GM03348 (cell line): ENCODE measurements at places on chromosomes 4 and X.
A peak's percentile ranks its signal among the peaks of the same experiment; 100 is the strongest.

DNA sequence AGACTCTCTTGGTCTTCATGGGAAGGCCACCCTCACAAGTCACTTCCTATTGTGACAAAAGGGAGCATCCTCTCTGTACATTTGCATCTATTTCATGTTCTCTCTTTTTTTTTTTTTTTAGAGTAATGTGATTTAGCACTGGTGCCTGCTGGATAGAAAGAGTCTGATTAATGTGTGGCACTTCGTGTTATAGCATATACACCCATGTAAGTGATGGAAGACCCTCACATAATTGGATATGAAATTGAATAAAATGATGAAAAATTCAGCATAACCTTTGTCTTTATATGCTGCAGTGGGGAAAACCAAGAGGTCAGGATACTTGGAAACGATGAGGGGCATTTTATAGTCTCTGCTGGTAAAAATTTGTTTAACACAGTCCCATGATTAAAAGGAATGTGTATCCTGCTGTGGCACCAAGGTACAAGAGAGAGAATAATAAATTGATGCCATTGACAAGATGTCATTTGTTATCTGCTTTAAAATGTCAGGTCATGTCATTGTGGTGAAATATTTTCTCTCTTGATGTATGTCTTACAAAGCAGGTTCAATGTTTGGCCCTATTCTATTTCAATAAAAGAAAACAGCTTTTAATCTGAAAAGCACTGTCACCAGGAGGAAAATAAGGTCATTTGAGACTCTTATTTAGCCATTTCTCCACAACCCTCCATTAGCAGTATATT, 1115.4 kb downstream of the STPG2 start:
- no peak for DNase-seq

GRCh38 chrX:39898147-39898546, 199.6 kb downstream of the BCOR start:
- DNase-seq = no peak

DNA sequence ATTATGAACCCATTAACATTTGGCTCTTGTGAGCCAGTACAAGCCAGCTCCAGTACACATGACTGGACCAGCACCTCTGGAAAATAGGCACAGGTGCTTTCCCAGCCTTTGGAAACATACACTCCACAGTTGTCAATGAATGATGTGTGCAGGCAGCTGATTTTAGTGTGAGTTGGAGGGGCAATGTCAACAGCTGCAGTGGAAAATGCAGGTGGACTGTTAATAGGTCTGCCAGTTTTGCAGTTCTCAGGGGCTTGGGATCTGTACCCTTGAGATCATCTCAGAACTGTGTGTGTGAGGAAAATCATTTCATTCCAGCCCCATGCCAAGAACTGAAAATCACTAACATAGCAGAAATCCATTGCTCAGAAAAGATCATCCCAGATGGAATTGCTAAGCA, 81.7 kb upstream of the CHRDL1 start:
- DNase-seq = no peak

DNA sequence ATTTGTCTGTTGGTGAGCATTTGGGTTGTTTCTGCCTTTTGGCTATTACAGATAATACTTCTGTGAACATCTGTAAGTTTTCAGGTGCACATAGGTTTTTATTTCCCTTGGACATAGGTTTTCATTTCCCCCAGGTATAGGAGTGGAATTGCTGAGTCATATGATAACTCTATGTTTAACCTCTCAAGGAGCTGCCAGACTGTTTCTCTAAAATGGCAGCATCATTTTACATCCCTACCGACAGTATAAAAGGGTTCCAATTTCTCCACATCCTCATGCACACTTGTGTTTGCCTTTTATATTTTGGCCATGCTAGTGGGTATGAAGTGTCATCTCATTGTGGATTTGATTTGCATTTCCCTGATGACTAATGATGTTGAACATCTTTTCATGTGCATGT, 53.5 kb downstream of the TMEM164 start:
- DNase-seq = no peak

DNA sequence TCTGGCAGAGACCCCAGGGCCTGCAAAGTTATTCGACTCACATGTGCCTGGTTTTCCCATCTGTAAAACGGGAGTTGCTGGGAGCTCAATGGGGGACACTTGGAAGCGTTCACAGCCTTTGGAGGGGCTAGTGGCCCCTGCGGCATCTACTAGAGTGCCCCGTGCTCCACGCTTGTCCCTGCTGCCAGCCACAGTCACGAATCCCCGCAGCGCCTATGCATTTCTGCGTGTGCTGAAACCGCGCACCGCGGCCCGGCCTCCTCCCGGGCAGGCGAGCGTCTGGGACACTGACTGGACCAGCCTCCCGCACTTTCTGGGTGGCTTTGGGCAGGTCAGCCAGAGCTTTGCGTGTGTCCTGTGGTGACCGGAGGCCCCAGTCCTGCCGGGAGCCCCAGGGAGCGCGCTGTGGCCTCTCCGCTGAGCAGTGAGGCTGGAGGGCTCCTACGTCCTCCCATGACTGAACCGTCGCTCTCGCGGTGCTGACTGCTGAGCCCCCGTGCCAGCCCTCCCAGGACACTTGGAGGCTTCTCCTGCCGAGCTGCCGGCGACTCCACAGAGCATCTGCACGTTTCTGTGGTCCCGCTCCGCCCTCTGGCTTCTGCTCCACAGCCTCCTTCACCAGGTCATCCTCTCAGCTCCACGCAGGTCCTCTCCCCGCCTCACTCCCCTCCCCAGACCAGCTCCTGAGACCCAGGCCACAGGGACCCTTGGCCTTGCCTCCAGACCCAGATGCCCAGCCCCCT, 36.3 kb downstream of the PIGG start:
- no peak for DNase-seq

DNA sequence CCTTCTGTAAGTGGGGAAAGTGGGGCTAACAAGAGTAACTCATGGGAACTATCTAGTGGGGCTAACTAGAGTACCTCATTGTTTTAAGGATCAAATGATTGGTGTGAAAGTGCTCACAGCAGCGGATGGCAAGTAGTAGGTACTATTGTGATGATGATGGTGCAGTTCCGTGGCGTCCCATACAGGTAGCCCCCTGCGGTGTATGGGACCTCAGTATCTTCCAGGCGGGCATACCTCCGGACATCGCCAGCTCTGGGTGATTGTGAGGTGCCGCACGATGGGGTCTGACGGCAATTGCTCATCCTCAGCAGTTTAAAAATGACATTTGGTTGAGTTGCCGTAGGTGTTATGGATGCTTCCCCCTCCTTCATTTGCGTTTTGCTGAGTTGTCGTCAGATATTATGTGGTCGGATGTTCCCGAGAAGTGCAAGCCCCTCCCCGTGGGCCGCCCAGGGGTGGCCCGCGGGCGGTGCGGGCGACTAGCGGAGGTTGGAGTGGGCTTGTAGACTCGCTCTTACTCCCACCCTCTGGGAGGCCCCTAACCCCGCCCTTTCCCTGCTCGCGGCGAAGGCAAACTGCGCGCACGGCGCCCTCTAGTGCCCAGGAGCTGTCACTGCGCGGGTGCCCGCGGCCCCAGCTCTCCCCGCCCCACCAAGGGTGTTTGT, 18.3 kb upstream of the GPR101 start:
- DNase-seq = peak; percentile 79

DNA sequence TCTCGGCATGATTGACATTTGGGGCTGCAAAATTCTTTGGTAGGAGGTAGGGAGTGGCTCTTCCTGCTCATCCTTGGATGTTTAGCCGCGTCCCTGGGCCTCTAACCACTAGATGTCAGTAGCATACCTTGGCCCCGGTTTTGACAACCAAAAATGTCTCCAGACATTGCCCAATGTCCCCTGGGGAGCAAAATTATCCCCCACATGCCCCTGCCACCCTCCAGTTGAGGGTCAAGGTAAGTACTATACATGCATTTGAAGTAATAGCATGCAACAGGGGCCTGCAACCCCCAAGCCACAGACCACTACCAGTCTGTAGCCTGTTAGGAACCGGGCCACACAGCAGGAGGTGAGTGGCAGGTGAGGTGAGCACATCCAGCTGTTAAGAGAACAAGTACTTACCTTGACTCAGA, 17.6 kb upstream of the KIAA1210 start:
- DNase-seq = peak; percentile 36

GRCh38 chr4:122827258-122827878, 737 bp downstream of the FGF2 start:
- DNase-seq = peak; percentile 75

- no peak for DNase-seq
Measured at GRCh38 chr4:17437396-17437795, 74.5 kb downstream of the QDPR start.

DNA sequence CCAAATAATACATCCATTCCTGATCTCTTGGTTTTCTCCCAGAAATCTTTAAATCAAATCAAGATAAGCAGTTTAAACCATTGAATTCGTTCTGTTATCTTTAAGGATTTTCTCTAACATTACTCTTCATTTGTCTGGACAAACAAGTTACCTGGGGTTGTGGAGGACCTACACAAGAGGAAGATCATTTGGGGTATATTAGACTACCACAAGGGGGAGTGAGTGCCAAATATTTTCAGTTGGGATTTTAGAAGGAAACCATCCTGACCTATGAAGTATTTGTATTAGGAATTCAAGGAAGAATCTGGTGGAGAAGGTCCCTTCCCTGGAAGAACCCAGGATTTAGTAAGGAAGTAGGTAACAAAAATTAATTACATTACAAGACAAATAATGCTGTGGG, 12.0 kb upstream of the DCHS2 start:
- peak; percentile 24 for DNase-seq

GRCh38 chrX:131955099-131955777, 67.9 kb upstream of the STK26 start:
- no peak for DNase-seq

GRCh38 chr4:181685911-181686310, 557.3 kb upstream of the TENM3 start:
- DNase-seq = peak; percentile 67

- DNase-seq = peak; percentile 1
Measured at GRCh38 chrX:37420185-37420584, 71.0 kb downstream of the PRRG1 start.

GRCh38 chrX:105462186-105462585, 241.7 kb upstream of the TEX13A start:
- DNase-seq = no peak

GRCh38 chr4:5710065-5710960, 688 bp upstream of the EVC start:
- peak; percentile 64 for DNase-seq
